ENCODE measurements at places on chromosomes 7 and 10.

GRCh38 chr10:73655990-73656298, at the start of gene SYNPO2L:
Gene SYNPO2L (minus strand): TSS chr10:73656029. CDS start chr10:73655922, 107 bp downstream.
- H3K27me3 ChIP-seq = no peaks in the 10 kb centered on the region
- no peak within 1 kb of the TSS for H3K27ac ChIP-seq
- no peaks in the 10 kb centered on the region for H3K4me1 ChIP-seq
- no peak within 1 kb of the TSS for H3K4me3 ChIP-seq

DNA sequence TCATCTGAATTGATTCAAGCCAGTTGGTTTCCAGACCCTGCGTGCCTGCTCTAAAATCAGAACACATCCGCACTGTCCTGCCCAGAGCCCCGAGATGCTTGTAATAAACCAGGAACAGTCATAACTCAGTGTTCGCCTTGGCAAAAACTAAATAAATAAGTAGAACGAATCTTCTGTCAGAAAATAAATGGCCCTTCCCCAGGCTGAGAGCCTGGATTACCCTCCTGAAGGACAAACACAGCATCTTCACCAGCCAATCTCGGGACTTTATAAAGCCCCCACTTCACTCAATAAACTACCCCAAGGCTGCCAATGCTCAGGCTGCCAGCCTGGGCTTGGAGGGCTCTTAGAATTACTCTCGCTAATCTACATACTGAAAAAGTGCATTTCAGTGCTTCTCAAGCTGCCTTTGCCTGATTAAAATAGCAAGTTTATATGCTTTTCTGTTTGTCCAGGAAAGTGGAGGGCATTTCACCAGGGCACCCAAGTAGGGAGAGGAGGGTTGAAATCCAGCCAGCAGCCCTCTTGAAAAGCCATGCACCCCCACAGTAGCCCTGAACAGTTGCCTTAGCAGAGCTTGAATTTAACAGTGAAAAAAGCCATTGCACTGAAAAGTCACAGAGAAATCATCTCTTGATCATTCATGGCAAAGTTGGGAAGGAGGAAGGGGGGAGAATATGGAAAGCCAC, 136.6 kb downstream of the CALN1 start:
- H3K4me1 ChIP-seq = no peaks in the 10 kb centered on the region
- no peak overlapping the region for H3K27ac ChIP-seq
- no peaks in the 10 kb centered on the region for H3K27me3 ChIP-seq
- H3K4me3 ChIP-seq = no peak overlapping the region

- H3K27me3 ChIP-seq = peaks cover 29% of the 10 kb centered on the region
- no peaks in the 10 kb centered on the region for H3K4me1 ChIP-seq
- no peak for DNase-seq
- no peak overlapping the region for H3K27ac ChIP-seq
- no peaks in the 10 kb centered on the region for H3K36me3 ChIP-seq
Measured at GRCh38 chr10:91745090-91745831, 53.0 kb upstream of the TNKS2 start.

GRCh38 chr10:60387531-60387930, 2.1 kb downstream of the ANK3 start:
- H3K4me1 ChIP-seq = peaks cover 11% of the 10 kb centered on the region
- H3K27ac ChIP-seq = no peak overlapping the region
- no peaks in the 10 kb centered on the region for H3K27me3 ChIP-seq
- no peaks in the 10 kb centered on the region for H3K36me3 ChIP-seq
- H3K4me3 ChIP-seq = no peak overlapping the region
- no peak for DNase-seq

- peaks cover 27% of the 10 kb centered on the region for H3K4me1 ChIP-seq
- DNase-seq = no peak
- H3K27ac ChIP-seq = no peak overlapping the region
Measured at GRCh38 chr7:11127114-11127785, 153.6 kb downstream of the PHF14 start.

- no peaks in the 10 kb centered on the region for H3K36me3 ChIP-seq
- DNase-seq = no peak
- no peak overlapping the region for H3K27ac ChIP-seq
- peaks cover under 1% of the 10 kb centered on the region for H3K27me3 ChIP-seq
- peaks cover 9% of the 10 kb centered on the region for H3K4me1 ChIP-seq
Measured at GRCh38 chr7:22485189-22485588, 14.8 kb downstream of the STEAP1B start.
